Glutamatergic neuron (in vitro differentiated cells): ENCODE measurements at places on chromosomes 6 and 20. TPM values are rescaled to one million over a fixed set of nuclear protein-coding genes. Genes with fewer than 3 reads are reported as not detected.

DNA sequence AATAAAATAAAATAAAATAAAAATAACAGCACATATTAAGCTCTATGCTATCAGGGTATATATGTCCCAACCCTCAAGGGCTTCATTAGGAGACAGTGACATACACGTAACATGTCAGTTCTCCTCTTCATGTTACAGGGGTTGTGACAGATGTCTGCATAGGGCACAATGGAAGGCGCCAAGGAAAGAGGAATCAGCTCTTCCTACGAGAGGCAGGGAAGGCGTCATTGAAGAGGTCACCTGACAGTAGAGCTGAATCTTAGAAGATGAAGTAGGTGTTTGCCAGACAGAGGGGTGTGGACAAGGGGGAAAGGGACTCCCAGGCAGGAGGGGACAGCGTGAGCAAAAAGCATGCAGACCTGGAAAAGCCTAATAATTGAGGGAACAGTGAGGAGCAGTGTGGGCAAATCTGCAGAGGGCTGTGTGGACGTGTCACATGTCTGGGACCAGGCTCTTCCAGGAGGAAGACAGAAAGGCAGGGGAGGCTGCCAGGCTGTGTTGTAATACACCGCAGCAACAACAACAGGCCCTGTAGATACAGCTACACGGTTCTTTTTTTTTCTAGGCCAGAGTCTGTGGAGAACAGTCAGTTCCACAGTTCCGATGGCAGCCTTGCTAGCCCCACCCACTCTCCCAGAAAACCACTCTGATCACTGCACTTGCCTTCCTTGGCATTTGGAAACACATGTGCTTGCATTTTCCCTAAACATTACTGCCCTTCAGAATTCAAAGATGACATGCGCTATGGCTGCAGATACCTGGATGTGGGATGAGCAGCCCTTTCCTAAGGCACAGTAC is 2.5 kb upstream of the FKBP5 start:
- DNase-seq: no peak

CNR1 gene
- total RNA-seq: 143 TPM

RAB44 gene
- total RNA-seq: not detected

DNA sequence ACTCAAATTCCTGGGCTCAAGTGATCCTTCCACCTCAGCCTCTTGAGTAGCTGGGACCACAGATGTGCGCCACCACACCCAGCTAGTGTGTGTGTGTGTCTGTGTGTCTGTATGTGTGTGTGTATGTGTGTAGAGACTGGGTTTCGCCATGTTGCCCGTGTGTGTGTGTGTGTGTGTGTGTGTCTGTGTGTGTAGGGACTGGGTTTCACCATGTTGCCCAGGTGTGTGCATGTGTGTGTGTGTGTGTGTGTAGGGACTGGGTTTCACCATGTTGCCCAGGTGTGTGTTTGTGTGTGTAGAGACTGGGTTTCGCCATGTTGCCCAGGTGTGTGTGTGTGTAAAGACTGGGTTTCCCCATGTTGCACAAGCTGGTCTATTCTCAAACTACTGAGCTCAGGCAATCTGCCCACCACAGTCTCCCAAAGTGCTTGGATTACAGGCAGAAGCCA is 28.3 kb downstream of the CDK5RAP1 start:
- no peak for DNase-seq

- DNase-seq: no peak
Measured at GRCh38 chr6:145023116-145023726, 712.1 kb downstream of the EPM2A start.

SCGN gene
- 1.2 TPM for total RNA-seq

GRCh38 chr6:111553580-111553979 is 52.1 kb downstream of the TRAF3IP2 start:
- DNase-seq: no peak

DNA sequence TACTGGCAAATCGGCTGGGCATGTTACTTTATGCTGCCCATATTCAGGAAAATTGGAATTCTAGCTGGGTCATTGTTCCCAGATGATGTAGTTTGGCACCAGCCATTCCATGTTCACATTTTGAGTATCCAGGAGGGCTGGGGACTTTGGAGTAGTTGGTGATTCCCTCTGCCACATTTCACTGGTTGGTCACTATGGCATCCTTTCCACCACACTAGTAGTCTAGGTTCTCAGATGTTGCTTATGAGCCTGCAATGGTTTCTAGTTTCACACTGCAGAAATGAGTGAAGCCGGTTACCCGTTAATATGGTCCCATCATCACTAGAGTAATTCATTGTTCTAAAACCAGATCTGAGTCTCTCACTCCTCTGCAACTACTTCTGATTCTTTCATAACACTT is 4.6 kb downstream of the PTPN1 start:
- no peak for DNase-seq

ZNF391 gene
- total RNA-seq: 8.3 TPM

DNA sequence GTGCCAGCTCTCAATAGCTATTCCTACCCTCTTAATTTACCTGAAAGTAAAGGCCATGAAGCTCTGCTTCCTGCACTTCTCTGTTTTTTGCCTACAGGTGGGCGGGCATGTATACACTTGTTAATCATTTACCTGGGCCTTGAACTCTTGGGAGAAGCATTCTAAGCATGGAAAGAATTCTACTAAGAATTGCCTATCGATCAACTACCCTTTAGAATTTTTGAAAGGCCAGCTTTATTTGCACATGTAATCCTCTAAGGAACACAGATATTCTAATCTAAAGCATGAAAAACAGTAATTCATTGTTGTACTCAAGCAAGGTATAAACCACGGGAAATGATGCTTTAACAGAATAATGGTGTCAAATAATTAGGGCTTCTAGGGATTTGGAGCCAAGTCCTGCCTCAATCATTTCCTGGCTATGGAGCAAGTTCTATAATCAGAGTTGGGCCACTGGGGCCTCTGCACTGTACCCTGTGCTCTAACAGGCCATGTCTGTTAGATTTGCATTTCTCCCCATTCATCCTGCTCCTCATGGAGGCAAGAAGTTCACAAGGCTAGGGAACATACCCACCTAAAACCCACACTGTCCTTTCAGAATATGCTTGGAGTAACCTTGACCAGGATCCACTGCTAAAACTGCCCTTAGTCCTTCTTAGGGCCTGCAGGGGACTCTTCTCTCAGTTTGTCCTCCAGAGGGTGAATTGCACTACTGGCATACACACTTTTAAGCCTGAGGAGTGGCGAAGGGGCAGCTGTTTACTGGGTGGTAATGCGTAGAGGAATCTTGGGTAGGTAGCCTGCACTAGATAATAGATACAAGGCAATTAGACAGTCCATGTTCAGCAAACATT is 276.4 kb upstream of the JAG1 start:
- no peak for DNase-seq

- no peak for DNase-seq
Measured at GRCh38 chr6:33620158-33620855, 815 bp upstream of the ITPR3 start.

- DNase-seq: no peak
Measured at GRCh38 chr20:15836634-15837033, 736.6 kb downstream of the KIF16B start.

DNA sequence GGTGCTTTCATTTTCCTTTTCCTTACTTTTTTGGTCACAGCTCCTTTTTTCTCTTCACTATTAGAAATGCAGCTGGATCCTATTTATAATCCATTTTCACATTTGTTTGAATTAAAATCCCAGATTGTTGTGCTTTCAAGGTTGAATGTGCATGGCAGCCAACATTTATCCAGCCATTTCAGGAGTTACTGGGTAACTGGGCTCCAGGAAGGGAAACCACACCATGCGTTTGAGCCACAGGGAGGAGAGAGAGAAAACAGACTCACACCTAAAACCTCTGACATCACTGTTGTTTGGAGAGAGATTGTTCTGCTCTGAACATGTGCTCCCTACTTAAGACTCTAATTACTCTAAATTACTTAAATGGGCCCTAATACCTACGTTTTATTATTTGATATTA is 173.4 kb downstream of the BMP2 start:
- DNase-seq: no peak

DNA sequence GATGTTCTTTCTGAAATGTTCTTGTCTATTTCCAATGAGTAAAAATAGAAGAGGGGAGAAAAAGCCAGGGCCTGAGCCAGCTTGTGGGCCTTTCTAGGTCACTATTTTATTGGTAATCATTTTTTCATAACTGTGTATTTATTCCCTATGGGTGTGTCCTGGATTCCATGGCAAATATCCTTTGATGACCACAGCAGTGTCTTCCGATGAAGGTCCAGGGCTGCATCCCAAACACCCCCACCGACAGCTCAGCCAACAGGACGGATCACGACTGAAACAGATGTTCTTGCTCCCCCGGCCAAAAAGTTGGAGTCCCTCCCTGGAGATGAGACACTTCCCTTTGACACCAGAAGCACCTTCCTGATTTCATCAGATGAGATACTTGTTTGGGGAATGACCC is 105.4 kb upstream of the PLEKHG1 start:
- DNase-seq: no peak

GRCh38 chr20:8293750-8294149 is 161.7 kb downstream of the PLCB1 start:
- no peak for DNase-seq

DNA sequence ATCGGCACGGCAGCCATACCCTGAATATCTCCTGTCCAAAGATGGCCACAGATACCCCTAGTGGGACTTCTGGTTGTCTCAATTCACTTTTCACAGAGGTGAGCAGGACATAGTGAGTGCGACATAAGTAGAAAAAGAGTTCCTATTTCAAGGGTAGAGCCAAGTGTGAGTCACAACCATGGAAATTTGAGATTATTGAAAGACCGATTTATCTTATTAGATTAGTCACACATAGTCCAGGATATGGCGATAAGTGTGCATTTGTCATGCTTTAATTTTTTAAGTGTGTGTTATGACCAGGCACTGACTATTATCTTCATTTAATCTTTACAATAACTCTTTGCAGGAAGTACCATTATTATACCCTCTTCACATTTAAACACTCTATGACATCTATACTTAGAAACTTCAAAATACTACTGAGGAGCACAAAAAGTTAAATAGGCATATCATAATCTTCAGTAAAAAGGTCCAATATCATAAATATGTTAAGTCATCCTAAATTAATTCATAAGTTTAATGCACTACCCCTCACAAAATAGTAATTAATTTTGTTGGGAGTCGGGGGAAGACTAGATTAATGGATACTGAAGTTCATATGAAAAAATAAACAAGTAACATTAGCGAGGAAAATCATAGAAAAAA is 13.4 kb upstream of the TNFAIP3 start:
- DNase-seq: no peak

CD93 gene
- total RNA-seq: not detected

FNDC1 gene
- total RNA-seq: 0.88 TPM

- DNase-seq: no peak
Measured at GRCh38 chr20:47713878-47714450, 71.3 kb downstream of the SULF2 start.

DNA sequence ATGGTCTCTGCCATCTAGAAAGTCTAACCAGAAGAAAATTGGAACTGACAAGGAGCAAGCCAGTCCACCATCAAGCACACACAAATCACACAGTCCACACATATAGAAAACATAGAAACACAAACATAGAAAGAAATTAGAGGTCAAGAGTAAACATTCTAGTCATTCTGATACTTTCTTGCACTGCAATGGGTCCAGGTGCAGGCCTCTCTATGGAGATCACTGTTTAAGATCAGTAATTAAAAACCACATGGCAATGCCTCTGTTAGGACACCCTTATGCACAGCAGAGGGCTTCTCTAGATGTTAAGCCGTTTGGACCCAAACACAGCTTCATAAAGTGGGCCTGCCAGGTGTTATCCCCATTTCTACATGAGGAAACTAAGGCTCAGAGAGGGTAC is 42.8 kb upstream of the SLC22A23 start:
- DNase-seq: no peak

- DNase-seq: no peak
Measured at GRCh38 chr6:152669895-152670294, 27.8 kb upstream of the MYCT1 start.

FAM209A gene
- total RNA-seq: not detected

- no peak for DNase-seq
Measured at GRCh38 chr6:154371281-154371680, 14.7 kb upstream of the IPCEF1 start.

C6orf15 gene
- not detected for total RNA-seq

DNA sequence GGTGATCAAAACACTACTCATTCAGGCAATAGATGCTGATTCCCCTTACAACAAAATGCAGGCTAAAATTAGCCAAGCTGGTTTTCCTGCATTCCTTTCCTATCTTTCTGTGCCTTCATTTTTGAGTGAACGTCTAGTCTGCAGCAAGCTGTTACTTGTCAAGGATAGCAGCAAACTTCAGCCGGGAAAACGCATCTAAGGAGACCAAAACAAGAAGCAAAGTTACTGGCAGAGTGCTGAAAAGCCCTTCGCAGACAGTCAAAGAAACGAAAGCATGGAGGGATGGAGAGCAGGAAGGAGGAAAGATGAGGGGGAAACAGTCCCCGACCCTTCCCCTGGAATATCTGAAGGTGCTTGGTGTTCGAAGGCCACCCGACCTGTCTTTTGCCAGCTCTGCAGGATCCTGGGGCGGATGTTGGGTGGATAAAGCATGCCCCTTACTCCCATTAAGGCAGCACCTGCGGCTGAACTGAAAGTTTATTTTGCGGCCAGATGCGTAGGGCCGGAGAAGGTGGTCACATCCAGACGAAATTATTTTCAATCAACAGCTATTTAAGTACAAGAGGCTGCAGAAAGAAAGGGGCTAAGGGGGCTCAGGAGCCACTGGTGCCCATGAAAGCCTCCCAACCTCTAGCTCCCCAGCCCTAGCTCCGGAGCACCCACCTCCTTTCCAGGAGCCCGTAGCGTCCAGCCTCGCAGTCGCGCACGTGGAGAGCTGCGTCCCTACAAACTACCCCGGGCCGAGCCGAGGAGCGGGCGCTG is 538 bp downstream of the FERMT1 start:
- DNase-seq: no peak

- no peak for DNase-seq
Measured at GRCh38 chr20:5122873-5123260, 3.1 kb upstream of the PCNA start.

- no peak for DNase-seq
Measured at GRCh38 chr6:116631379-116631990, 15.2 kb downstream of the RSPH4A start.

GRCh38 chr6:41097467-41098090 is 24.8 kb downstream of the NFYA start:
- no peak for DNase-seq

OSER1 gene
- 31.9 TPM for total RNA-seq

SLC16A10 gene
- total RNA-seq: 4.1 TPM

- DNase-seq: peak; percentile 60
Measured at GRCh38 chr6:111871725-111872400, 1.4 kb downstream of the FYN start.

GRCh38 chr6:163698086-163698485 is 283.6 kb downstream of the QKI start:
- DNase-seq: no peak
